ENCODE measurements at places on chromosomes 12 and 14.

- no peaks in the 10 kb centered on the region for H3K36me3 ChIP-seq
- H3K27ac ChIP-seq: no peak overlapping the region
- peak overlapping the region; percentile 51 for H3K4me3 ChIP-seq
- no peak for DNase-seq
- H3K27me3 ChIP-seq: peaks cover 75% of the 10 kb centered on the region
Observed at GRCh38 chr14:38256533-38256840, 594 bp upstream of the CLEC14A start.

DNA sequence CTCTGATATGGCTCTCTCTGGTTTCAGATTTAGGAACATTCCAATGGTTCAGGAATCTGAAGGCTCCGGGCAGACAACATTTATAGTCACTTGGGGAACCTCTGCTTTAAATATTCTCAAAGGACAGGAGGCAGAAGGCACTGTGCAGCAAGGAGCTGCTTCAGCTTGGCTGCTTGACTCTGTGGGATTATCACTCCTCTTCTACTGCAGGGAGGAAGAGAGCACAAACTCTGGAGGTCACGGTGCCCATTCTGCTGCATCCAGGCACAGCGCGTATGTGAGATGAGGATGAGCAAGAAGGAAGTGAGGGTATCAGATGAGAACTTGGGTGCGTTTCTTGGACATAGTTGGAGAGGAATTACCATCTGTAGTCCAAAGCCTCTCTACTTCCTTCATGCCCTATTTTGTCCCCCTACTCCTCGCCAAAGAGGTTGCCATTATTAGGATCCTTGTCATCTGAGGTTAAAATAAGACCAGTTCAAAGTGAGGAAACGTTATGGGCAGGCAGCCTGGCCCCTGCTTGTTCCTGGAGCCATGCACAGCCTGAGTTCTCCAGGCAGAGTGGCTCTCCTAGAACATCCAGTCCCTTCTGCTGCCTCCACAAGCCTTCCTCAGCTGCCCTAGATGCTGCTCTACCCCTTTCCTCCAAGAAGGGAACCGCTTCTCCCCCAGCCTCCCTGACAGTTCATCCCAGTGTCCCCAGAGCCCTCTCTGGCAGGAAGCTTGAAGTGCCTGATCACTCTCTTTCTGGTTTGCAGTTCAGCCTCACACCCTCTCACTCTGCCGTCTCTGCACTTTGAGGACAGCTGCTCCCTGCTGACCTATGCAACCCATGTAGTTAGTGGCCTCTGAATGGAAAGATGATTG lies 12.5 kb downstream of the FGF6 start:
- no peak overlapping the region for H3K27ac ChIP-seq
- H3K36me3 ChIP-seq: no peaks in the 10 kb centered on the region
- peaks cover 5% of the 10 kb centered on the region for H3K27me3 ChIP-seq
- H3K4me1 ChIP-seq: peaks cover 3% of the 10 kb centered on the region
- DNase-seq: no peak
- H3K4me3 ChIP-seq: no peak overlapping the region

GRCh38 chr12:116637589-116638150 lies 78.5 kb downstream of the MAP1LC3B2 start:
- DNase-seq: no peak
- peaks cover 12% of the 10 kb centered on the region for H3K4me1 ChIP-seq
- no peak overlapping the region for H3K4me3 ChIP-seq
- H3K27me3 ChIP-seq: no peaks in the 10 kb centered on the region
- no peak overlapping the region for H3K27ac ChIP-seq

GRCh38 chr14:95701846-95702221 lies 12.1 kb downstream of the TCL1A start:
- H3K4me3 ChIP-seq: no peak overlapping the region
- peaks cover 53% of the 10 kb centered on the region for H3K27me3 ChIP-seq
- no peaks in the 10 kb centered on the region for H3K36me3 ChIP-seq
- no peak overlapping the region for H3K27ac ChIP-seq
- peaks cover 32% of the 10 kb centered on the region for H3K4me1 ChIP-seq

- H3K4me1 ChIP-seq: peaks cover 9% of the 10 kb centered on the region
- no peak for DNase-seq
- no peaks in the 10 kb centered on the region for H3K36me3 ChIP-seq
- H3K4me3 ChIP-seq: no peak overlapping the region
Observed at GRCh38 chr12:92432724-92433441, 269.9 kb upstream of the PLEKHG7 start.

DNA sequence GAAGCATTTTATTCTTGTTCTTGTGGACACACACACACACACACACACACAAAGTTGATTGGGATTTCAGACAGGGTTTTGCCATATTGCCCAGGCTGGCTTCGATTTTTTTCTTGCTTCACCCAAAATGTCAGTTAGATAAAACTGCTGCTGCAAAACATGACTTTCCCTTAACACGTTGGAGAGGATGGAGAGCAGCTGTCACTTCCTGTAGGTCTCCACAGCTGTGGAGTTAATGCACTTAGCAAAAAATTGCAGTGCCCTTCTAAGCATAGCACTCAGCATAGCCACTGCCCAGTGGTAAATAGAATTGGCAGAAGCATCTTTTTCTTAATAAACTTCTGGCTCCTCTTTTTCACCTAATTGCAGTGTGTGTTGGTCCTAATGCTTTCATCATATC lies 54.5 kb downstream of the PDZRN4 start:
- no peak overlapping the region for H3K27ac ChIP-seq
- H3K36me3 ChIP-seq: no peaks in the 10 kb centered on the region
- H3K4me1 ChIP-seq: peaks cover 5% of the 10 kb centered on the region
- H3K4me3 ChIP-seq: no peak overlapping the region

- H3K27me3 ChIP-seq: no peaks in the 10 kb centered on the region
- DNase-seq: no peak
- H3K4me3 ChIP-seq: no peak overlapping the region
- no peaks in the 10 kb centered on the region for H3K36me3 ChIP-seq
- H3K4me1 ChIP-seq: no peaks in the 10 kb centered on the region
- no peak overlapping the region for H3K27ac ChIP-seq
Observed at GRCh38 chr12:30417697-30418231, 277.9 kb downstream of the IPO8 start.

DNA sequence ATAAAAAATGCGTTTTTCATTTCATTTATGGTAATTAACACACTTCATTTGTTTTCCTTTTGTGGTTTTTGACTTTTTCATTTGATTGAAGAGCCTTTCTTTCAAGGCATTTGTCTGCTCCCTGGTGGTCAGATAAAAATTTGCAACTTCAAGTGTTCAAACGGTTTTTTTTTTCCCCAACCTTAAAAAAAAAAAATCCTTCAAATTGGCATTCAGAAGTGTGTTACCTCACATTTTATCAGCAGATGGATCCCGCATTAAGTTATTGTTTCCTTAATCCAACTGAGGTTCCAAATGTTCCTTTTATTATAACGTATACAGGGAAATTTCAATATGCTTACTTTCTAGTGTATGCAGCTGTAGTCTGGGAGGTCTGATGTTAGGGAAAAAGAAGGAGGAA lies 47.2 kb downstream of the MYF5 start:
- no peak for DNase-seq
- peak overlapping the region; percentile 15 for H3K4me3 ChIP-seq
- H3K36me3 ChIP-seq: no peaks in the 10 kb centered on the region
- no peaks in the 10 kb centered on the region for H3K27me3 ChIP-seq
- H3K4me1 ChIP-seq: peaks cover 22% of the 10 kb centered on the region
- H3K27ac ChIP-seq: no peak overlapping the region

DNA sequence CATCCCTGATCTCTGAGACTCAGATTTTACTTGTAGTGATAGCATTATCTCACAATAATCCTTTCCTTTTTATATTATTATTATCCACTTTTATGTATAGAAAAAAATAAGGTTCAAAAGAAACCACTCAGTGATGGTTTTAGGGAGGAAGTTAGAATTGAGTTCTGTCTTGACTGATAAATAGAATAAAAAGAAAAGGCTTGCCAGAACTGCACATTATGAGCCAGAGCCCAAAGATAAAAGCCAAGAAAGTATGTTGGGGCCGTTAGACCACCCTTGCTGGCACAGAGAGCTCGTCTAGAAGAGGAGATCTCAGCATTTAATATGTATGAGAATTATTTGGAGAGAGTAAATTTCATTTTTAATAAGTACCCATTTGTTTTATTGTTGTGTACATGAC lies 103.2 kb downstream of the TSPAN8 start:
- H3K36me3 ChIP-seq: no peaks in the 10 kb centered on the region
- H3K27me3 ChIP-seq: no peaks in the 10 kb centered on the region
- no peak overlapping the region for H3K27ac ChIP-seq
- no peak for DNase-seq

DNA sequence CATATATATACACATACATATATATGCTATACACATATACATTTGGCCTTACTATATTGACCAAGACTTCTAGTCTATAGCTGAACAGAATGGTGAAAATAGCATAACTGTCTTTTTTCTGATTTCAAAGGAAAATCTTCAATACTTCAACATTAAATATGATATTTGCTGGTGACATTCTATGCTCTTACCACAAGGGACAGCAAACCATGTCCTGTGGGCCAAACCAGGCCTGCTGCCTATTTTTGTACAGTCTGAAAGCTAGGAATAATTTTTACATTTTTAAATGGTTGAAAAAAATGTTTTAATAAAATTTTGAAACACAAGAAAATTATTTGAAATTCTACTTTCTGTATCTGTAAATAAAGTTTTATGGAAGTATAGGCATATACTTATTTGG lies 63.6 kb downstream of the EML5 start:
- H3K4me3 ChIP-seq: no peak overlapping the region
- no peak overlapping the region for H3K27ac ChIP-seq
- H3K4me1 ChIP-seq: no peaks in the 10 kb centered on the region
- no peak for DNase-seq

DNA sequence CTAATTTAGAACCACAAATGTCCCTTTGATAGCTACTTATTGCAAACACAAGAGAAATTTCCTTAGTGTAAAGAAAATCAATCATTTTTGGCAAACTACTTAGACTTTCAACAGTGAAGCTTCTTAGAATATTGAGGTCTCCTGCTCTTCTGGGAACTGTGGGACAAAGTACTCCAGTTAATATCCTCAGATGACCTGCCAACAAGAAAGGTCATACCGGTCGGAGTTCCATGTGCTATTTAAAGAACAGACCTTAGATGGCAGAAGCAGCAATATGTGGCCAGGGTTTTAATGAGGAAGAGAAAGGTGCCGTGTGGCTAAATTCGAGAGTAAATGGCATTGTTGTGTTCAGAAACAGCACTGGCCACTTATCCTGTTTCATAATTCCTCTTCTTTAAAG lies 114.7 kb upstream of the AMIGO2 start:
- no peaks in the 10 kb centered on the region for H3K36me3 ChIP-seq
- no peak overlapping the region for H3K4me3 ChIP-seq
- no peak overlapping the region for H3K27ac ChIP-seq
- no peaks in the 10 kb centered on the region for H3K27me3 ChIP-seq
- no peak for DNase-seq

DNA sequence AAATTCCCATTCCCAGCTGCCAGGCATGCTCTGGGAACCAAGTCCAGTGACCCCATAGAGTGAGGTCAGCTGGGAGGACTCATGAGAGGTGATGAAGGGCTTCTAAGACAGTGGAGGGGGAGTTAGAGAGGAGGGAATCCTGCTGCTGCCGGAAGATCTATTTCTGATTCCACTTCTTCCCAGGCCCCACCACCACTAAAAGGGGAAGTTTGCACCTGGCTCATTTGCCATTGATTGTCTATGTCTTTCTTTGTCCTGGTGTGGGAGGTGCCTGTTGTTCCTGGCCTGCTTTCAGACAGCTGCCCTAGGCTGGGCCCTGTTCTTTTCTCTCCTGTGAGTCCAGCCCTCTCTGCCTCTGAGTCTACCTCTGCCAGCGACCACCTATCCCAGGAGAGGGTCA lies 3.0 kb upstream of the KRT6A start:
- H3K4me1 ChIP-seq: peaks cover 23% of the 10 kb centered on the region
- DNase-seq: no peak
- H3K27ac ChIP-seq: peak overlapping the region; percentile 14
- H3K4me3 ChIP-seq: no peak overlapping the region

All from mesothelial cell of epicardium (in vitro differentiated cells).